ENCODE measurements at places on chromosomes 5 and 9.

DNA sequence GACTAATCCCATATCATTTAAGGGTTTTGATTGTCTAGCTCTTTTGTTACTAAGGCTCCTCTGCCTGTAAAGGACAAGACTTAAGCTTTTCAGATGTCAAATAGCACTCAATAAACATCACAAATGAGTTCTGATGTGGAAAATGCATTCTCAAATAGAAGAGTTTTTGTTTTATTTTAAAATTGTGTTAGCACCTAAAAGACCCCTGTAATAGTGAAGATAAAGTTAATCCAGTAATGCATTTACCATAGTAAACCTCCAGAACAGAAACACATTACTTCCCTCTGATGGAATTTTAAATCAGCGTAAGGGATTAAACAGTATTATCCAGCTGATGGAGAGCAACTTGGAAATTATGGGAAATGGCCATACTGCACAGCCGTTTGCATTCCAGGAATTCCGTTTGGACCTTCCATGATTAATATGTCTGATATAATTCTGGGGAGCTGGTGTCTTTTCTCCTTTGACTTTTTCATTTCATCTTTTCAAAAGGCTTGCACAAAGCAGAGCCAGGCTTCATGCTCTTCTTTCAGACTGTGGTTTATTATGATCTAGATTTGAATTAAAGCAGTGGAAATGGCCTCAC, 105.6 kb downstream of the PPP2R2B start:
- DNase-seq, result peak; percentile 19

DNA sequence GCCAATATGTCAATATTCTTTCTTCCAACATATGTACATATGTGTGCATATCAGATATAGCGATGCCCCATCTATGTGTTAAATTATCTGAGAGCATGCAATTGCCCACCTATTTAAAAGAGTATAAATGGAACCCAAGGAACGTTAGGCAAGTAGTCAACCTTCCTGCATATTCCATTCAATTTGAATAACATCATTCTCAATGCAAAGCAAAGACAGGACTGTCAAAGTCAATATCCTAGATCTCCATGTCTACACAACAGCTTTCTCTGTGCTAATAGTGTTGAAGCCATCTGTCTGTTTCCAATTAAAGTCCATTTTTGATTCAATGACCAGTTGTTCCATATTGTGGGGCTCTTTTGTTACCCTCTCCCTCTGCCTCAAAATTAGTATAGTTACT, 85.3 kb upstream of the COX7C start:
- no peak for DNase-seq

DNA sequence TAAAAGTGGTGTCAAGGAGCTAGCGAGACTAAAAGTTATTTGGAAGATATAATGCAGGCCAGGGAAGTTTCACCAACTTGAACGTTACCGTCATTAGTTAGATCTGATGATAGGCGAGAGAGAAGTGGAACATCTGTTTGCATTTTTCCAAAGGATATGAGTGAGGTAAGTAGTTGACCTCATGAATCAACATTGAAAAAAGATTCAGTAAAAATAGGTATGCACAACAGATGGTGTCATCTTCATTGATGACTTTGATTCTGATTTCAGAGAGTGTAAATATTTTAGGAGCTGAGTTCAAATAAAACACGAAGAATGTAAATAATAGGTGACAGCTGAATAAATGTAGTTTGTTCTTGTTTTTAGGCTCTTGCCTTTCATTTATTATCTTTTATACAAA, 998.9 kb upstream of the CDH6 start:
- DNase-seq, result no peak

- no peak for DNase-seq
These were observed 34.1 kb upstream of the CPLANE1 start for GRCh38 chr5:37283214-37283820.

GRCh38 chr5:51987669-51988209, 604.5 kb downstream of the ISL1 start:
- DNase-seq, result no peak

GRCh38 chr9:108645520-108645919, 210.3 kb downstream of the ACTL7B start:
- DNase-seq, result peak; percentile 89

GRCh38 chr5:128081111-128081851, 2.3 kb upstream of the SLC12A2 start:
- peak; percentile 12 for DNase-seq

DNA sequence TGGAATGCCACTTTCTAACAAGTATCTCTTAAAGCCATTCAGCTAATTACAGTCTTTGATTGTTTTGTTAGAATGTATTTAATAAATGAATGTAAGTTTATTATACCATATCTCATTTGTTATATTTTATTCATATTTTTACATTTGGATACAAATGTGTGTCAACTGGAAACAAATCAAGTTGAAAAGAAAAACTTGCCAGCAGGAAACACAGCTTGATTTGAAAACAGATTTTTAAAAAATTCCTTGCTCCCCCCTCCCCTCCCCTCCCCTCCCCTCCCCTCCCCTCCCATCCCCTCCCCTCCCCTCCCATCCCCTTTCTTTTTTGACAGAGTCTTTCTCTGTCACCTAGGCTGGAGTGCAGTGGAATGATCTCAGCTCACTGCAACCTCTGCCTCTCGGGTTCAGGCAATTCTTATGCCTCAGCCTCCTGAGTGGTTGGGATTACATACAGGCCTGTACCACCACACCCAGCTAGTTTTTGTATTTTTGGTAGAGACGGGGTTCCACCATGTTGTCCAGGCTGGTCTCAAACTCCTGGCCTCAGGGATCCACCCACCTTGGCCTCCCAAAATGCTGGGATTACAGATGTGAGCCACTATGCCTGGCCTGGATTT, 227.6 kb downstream of the WDR70 start:
- DNase-seq, result no peak

DNA sequence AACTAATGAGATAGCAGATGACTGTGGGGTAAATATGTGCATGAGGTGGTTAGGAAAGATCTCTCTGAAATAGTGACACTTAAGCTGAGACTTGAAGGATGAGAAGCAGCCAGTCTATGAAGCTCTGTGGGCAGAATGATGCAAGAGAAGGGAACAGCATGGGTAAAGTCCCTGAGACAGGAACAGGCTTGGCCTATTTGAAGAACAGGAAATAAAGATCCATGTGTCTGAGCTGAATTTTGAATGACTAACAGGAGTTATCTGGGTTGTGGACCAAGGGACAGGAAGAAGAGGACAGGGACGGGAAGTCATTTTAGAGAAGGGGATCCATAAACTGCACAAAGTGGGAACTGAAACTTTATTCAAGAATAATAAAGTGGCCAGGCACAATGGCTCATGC, 25.6 kb upstream of the HMGCS1 start:
- no peak for DNase-seq

DNA sequence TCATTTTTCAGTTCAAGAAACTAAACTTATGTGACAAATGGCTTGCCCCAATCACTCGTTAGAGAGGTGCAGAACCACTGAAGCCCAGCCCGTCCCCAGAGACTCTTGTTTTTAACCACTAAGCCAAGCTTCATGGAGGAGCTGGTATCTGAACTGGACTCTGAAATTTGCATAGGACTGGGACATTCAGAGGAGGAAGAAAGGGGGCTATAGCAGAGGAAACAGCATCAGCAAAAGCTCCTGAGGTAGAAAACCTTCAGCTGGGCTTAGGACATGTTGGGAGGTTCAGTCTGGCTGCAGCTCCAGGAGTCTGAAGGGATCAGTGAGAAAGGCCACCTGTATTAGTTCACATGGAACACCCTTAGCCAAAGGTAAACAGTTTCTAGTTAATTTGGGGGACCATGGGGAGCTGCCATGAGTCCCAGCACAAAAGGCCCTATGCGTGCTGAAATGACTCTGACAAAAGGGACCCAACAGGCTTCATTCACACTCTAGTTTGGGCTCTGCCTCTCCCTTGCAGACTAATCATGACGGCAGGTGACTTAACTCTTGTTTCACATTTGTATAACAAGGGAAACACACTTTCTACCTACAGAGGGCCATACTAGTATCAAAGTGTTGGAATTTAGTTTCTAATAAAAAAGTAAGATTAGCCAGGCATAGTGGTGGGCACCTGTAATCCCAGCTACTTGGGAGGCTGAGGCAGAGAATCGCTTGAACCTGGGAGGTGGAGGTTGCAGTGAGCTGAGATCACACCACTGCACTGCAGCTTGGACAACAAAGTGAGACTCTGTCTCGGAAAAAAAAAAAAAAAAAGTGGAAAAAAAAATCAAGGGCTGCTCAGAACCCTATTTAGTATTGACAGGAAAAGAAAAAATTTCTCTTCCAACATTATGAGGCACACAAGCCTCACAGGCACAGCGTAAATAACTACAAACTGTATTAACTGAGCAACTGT, 10.2 kb downstream of the FBXO10 start:
- no peak for DNase-seq

DNA sequence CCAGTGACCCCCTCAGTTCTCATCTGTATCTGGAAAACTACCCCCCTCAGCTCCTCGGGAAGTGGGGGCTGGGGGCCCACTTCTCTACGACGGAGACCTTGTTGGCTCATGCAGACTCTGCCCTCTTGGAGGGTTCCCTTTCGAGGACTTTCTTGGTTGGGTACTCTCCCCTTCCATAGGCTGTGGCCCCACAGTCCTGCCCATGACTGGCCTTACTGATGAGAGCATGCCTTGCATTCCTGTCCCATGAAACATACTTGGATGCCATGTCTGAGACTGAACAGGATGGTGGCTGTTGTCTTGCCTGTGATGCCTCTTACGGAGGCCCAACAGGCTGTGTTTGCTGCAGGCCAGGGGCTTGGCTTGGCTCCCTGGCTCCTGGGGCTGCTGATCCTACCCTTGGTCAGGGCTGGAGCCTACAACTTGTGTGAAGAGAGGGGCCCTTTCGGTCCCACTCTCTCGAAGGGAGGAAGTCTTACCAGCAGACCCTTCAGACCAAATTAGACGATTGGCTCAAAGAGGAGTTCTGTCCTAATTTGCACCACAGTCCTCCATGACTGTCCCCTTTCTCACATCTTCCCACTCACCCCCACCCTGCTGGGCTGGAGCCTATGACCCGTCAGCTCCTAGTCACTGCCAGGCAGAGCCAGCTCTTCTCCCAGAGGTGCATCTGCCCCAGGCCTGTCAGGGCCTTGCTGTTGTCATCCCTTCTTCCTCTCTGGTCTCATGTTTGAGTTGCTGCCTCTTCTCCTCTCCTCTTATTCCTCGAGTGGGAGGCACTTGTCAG, 109.9 kb downstream of the CACNA1B start:
- peak; percentile 10 for DNase-seq

DNA sequence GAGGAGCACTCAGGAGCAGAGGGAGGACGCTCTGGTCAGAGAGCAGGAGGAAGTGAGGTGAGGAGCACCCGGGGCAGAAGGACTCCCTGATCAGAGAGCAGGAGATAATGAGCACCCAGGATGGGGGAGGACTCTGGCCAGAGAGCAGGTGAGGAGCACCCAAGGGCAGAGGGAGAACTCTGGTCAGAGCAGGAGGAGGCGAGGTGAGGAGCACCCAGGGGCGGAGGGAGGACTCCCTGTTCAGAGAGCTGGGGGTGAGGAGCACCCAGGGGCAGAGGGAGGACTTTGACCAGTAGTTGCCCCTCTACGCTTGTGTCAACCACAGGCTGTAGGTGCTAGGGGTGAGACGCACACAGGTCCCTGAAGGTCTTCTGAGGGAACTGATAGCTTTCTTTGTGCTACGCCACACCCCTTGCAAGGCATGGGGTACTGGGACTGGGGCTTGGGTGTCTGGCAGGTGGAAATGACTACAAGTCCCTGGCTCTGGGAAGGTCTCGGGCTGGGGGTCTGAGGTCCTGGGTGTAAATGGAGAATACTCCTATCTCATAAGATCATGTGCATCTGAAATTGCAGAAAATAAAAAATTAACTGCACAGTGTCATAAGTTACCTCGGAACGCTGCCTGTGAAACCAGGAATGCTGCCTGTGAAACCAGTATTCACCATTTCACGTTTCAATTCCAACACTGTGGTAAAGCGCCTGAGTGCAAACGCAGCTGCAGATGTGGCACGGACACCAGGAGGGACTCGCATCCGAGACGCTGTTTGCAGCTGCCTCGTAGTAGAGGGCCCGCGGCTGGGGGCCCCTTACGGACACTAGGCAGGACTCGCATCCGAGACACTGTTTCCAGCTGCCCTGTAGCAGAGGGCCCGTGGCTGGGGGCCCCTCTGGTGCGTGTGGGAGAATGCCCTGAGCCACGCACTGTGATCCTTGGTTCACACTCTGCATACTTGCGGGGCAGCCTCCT, 27.0 kb upstream of the SLC6A3 start:
- no peak for DNase-seq

DNA sequence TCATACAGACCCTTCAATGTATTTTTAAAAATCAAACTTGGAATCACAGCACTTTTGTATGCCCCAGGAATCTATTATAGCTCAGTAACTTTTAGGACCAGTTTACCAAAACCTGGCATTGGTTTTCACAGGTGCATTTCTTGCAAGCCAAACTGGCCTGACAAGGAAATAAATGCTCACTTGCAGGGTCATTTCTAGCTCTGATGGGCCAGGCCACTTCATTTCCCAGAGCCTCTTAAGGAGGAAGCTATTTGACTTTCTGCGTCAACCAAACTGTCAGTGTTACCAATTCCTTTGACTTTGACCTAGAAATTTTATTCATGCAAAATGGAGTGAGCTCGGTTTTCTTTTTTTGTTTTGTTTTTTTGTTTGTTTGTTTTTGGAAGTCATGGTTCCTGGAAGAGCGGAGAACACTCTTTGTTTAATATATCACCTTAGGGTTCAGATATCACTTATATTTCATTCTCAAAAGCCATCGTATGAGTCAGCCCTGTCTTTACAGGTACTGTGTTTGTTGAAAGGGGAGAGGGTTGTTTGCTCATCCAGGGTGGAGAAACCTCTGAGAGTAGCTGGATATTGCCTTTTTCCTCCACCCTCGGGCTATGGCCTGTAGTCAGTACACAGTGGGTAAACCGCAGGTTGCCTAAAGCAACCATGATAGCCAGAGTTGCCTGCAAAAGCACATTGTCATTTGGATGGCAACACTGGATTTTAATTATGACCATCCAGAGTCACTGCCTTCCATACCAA, 58.9 kb downstream of the GNA14 start:
- DNase-seq, result no peak

DNA sequence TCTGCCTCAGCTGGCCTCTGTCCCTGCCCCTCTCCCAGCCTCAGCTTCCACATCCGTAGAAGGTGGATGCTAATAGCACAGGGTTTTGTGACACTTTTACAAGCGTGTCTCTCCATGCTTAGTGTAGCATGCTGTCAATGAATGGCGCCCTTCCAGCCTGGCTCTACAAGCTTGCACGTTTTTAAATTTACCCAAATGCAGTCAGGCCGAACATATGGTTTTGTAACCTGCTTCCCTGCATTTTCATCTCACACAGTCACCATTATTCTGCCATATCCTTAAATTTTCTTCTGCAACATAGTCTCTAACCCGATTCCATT, 28.8 kb downstream of the FAM163B start:
- DNase-seq, result no peak

DNA sequence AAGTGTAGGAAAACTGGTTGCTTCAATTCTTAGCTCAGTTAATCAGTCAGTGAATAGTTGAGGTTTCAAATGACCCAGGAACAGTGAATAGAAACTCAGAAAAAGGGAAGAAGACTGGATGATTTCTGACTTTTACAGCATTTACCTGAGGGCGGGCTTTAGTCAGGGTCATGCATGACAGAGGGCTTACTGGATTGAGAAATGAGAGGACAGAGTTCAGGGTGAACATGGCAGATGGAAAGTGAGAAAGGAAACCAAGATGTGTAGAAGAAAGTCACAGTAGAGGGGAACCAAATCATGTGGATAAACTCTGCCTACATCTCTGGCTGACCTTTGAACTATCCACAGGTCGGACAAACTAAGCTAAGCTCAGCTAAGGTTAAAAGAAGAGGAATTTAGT, 596.0 kb downstream of the SEMA5A start:
- no peak for DNase-seq

- DNase-seq, result no peak
These were observed 33.3 kb downstream of the CD180 start for GRCh38 chr5:67163231-67163756.

GRCh38 chr9:136484153-136485048, 1.6 kb upstream of the SEC16A start:
- DNase-seq, result no peak

Measured in fibroblast of skin of right biceps (primary cell).